IPS DF 19.7 (cell line): ENCODE measurements at places on chromosomes 6 and 20.

DNA sequence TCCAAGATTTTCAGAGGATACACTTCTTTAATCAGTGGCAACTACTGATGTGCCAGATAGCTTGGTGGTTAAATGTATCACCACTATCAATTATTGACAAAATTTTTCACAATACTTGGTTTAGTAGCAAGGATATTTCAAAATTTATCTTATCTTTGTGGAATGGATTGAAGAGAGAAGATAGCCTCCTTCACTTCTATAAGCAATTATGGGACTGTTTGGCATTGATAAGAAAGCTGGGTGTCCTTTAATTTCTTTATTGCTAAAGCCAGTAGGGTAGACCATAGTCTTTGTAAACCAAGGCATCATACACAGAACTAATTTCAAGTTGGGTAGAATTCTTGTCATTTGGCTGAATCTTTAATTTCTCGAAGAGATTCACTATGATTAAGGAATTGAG lies 4.9 kb upstream of the RNF182 start:
- no peak for DNase-seq

DNA sequence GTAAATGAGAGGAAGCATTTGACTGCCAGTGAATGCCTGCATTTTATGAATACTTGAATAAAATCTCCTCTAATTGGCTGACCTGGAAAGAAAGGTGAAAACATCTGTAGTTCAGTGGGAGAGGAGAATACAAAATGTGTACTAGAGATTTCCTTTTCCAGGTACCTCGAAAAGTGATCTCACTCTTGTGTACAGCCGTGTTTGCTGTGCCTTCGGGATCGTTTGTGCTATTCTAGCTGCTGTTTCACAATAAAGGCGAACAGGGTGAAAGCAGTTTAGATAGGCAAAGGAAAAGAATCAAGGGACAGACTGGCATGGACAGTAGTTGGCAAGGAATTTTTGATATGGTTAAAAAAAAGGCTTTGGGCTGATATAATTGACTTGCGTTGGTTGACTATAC lies 112.3 kb downstream of the ARID1B start:
- no peak for DNase-seq

GRCh38 chr6:10481101-10481500 lies 40.0 kb upstream of the GCNT2 start:
- DNase-seq = no peak

GRCh38 chr20:64113796-64114355 lies 6.5 kb upstream of the NPBWR2 start:
- no peak for DNase-seq

- peak; percentile 30 for DNase-seq
These were observed 233.5 kb downstream of the TMEM242 start for GRCh38 chr6:157089851-157090250.

GRCh38 chr6:106685833-106686232 lies 56.5 kb downstream of the QRSL1 start:
- no peak for DNase-seq

DNA sequence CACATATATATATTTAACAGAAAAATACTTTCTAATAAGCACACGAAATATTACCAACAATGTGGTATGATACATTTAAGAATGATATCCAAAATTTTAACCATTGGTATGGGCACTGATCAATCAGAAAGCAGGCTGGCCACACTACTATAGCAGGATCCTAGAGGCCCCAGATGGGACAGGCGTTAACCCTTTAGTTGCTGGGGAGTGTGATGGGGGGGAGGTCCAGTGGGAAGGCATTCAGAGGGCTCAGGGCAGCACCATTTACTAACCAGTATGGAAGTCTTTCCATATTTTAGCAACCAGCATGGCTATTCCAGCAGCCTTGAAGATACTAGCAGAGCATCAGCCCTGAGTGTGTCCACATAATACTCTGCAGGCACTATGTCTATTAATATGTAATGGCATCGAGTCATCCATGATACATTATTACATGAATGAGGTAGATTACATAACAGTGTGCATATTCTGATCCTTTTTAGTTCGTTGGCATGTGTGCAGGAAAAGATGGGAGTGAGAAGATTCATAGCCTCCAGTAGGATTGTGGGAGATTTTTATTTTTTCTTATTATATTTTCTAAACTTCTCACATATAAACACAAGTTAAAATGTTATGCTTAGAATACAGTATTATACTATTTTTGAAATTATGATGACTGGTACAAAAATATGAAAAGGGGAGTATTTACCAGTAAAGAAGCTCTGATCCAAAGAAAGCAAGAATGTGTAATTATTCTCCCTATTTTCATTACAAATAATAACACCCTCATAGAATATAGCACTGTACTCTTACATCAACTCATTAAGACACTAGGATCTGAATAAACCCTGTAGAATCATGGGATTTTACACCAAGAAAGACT lies 78.9 kb downstream of the FAM217A start:
- DNase-seq = no peak

- DNase-seq = no peak
These were observed 60.3 kb downstream of the RGS17 start for GRCh38 chr6:153070756-153071155.

- DNase-seq = no peak
These were observed 21.2 kb downstream of the CST4 start for GRCh38 chr20:23667666-23668065.

DNA sequence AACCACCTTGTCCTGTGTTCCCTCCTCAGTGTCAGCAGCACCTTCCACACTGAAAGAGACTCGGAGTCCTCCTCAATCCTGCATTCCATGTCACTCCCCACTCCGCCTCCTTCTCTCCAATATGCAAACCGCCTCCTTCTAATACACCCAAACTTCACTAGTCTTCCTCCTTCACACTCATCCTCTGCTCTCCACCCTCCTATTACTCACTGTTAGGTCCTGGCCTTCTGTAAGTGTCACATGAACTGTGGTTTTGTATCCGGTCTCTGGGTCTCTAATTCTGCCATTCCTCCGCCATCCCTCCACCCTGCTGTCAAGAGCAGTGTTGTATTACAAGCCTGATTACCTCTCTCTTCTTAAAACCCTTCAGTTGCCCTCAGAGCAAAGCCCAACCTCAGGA lies 200.5 kb upstream of the CDYL start:
- DNase-seq = no peak

DNA sequence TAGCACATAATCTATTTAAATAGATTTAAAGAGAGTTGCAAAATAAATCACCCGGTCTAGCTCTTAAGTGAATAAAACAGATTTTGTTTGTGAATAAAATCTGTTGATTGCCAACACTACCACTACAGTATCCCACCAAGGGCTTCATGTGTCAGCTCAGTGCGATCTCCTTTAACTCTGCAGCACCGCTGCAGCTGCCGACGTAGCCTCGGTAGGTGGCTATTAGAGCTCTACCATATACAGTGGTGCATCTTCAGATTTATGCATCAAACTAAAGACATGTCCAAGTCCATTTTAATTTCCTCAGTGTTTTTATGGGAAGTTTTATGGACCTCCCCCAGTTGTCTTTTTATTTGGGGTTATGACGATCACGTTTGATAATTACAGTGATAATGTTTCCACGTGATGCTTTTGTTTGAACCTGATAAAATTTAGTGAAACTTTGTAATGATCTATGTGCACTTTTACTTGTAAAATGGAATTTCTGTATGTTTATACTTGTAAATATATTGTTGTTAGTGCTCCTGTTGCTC lies 26.7 kb downstream of the ECI2 start:
- no peak for DNase-seq

DNA sequence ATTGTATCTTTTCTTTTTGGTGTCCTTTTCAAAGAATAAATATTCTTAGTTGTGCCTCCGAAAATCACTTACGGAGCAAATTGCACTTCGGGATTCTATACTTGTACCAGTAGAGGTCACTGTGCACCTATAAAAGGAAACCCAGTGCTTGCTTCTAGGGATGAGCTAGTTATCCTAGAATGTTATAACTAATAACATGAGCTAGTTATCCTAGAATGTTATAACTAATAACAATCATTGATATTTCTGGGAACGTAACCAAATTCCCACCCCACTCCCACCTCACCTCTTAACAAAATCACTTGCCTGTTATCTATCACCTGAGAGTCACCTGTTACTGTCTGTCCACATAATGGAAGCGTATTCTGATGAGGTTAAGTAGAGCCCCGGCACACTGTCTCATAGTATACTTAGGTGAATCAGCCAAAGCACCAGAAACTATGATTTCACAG lies 126.9 kb upstream of the TIAM2 start:
- peak; percentile 7 for DNase-seq

- DNase-seq = no peak
These were observed 7.1 kb upstream of the LOC128125822 start for GRCh38 chr6:63565058-63565726.

GRCh38 chr20:61926253-61926613 lies 139.4 kb downstream of the TAF4 start:
- no peak for DNase-seq

DNA sequence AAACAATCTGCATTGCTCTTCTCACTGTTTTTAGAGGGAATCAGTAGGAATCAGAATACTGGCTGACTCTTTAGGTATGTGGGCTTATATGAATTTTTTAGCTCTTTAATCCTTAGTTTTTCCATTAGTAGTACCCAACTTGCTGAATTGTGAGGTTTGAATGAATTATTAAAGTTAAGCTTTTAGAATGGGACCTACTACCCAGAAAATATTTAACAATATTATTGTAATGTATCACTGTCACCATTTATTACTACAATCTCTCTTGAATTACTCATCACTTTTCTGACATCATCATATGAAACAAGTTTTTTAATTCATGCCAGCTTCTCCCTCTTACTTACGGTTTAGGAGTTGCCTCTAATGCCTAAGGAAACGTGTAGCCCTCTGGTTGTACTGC lies 212.7 kb downstream of the BCKDHB start:
- no peak for DNase-seq

- no peak for DNase-seq
These were observed 442.7 kb downstream of the PREX1 start for GRCh38 chr20:48385114-48385513.

- DNase-seq = no peak
These were observed 4.4 kb downstream of the ZNF335 start for GRCh38 chr20:45967551-45968080.

DNA sequence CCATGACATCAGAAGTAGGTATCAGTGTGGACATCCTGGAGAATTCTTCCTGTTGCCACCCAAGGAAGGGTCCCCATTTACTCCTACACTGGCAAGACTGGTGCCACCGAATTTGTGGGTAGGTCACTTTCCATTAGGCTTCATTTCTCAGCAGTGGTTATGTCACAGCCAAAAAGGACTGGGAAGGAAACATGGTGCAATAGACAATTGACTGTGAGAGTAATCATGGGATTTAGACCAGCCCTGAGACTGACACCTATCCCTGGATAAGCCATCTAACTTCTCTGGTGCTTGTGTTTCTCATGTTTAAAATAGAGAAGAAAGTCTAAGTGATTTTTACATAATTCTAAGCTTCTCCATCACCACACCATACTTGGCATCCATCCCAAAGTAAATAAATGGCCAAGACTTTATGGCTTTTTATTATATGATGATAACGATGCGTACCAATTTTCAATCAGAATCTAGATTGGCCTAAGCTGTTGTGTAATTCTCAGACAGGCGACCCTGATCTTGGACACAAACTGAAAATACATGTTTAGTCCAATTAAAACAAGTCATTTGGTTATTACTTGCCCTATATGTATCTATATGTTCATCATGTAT lies 10.2 kb downstream of the SMPDL3A start:
- no peak for DNase-seq

GRCh38 chr20:54231036-54231435 lies 23.1 kb downstream of the PFDN4 start:
- no peak for DNase-seq

DNA sequence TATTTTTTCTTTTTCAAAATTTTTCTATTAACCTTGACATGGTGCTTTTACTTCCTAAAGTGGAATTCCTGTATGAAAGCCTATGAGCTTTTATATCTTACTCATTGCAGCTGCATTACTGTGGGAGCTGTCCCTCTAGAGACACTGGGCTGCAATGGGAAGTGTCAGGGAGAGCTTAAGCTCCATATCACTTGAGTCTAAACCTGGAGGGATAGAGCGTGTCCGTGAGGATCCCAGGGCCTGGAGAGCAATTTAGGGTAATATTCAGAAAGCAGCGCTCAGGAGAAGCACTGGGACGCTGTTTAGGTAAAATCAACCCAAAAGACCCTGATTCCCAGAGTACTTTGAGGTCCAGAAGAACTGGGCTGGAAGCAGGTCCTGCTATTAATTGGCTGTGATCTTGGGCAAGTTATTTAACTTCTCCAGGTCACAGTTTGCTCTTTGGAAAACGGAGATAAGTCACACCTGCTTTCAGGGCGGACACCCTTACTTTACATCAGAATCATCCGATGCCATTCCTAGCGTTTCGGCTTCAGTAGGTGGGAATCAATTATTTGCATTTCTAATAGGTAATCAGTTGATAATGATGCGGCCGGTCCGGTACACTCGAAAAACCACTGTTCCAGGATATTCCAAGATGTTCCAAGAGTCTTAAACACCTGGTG lies 628 bp upstream of the ERGIC3 start:
- DNase-seq = no peak

DNA sequence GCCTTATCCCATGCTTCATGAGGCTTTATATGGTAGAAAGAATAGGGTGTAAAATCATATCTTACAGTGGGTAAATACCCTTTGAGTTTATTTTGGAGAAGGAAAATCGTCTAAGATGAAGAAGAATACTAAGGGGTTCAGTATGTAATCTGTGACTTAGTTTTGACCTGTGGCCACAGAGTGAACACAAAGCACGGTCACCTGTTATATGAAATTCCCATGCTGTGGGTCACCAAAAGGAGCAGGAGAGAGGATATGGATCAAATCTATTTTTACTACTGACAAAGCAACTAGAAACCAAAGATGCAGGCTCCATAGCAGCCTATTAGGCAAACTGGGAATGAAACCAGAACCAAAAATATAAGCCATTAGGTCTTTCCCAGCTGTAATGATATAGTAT lies 3.6 kb upstream of the HAO1 start:
- DNase-seq = no peak

DNA sequence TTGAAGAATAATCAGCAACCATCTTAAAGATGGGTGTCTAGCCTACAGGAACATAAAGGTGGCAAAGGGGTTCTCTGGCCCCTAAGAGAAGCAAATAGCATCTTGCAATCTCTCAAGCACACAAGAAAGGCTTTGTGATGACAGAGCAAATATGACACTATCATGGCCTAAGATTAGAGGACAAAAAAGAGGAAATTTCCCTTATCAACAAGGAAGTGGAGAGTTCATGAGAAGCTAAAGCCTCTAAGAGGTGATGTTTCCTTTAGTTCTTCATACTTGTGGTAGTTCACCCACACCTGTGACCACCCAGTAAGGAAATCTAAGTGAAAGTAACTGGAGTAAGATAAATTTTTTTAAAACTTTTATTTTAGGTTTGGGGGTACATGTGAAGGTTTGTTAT lies 88.4 kb downstream of the OLIG3 start:
- no peak for DNase-seq

GRCh38 chr20:63968928-63969760 lies 586 bp downstream of the ZNF512B start:
- DNase-seq = no peak

GRCh38 chr6:168153553-168153952 lies 74.5 kb upstream of the FRMD1 start:
- DNase-seq = no peak

GRCh38 chr6:99467509-99468106 lies 42.5 kb upstream of the PNISR start:
- DNase-seq = no peak

GRCh38 chr6:157339432-157339831 lies 16.1 kb upstream of the TMEM242 start:
- no peak for DNase-seq
